Cardiac muscle cell (in vitro differentiated cells and primary cell): ENCODE measurements at places on chromosomes 6 and 20.
A peak's percentile ranks its signal among the peaks of the same experiment; 100 is the strongest.

DNA sequence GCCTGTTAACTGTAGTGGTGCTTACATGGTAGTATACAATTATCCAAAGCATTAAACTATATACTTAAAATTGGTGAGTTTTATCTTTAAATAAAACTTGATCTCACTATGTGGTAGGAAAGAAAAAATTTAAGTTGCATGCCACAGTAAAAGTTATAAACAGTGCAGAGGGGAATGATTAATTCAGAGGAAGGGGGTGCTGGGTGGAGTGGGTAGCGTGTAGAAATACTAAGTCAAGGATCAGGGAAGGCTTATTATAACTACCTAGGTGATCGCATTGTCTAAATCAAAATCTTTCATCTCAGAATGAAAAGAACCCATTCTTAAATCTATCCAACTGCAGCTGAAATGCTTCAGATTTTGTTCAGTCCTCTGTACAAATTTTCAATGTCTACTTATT lies 428.3 kb downstream of the ADGRB3 start:
- H3K4me3 ChIP-seq, result no peak overlapping the region
- no peaks in the 10 kb centered on the region for H3K27me3 ChIP-seq
- no peak for DNase-seq
- no peak overlapping the region for H3K27ac ChIP-seq

DNA sequence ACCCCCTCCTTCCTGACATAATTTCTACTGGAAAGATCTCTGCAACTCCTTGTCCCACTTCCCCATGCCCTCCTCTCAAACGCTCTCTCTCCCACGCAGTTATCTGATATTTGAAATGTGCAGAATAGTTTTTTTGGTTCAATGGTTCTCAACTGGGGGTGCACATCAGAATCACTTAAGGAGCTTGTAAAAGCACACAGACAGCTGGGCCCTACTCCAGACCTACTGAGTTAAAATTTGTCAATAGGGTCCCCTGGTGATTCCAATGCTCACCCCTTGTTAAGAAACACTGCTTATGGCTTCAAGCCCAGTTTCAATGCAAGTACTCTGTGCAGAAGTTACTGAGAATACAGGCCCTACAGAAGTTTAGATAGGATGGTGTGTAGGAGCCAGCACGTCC lies 45.2 kb upstream of the KCNK16 start:
- DNase-seq, result no peak
- H3K4me1 ChIP-seq, result peaks cover 5% of the 10 kb centered on the region
- no peaks in the 10 kb centered on the region for H3K36me3 ChIP-seq
- no peaks in the 10 kb centered on the region for H3K27me3 ChIP-seq
- no peak overlapping the region for H3K4me3 ChIP-seq

DNA sequence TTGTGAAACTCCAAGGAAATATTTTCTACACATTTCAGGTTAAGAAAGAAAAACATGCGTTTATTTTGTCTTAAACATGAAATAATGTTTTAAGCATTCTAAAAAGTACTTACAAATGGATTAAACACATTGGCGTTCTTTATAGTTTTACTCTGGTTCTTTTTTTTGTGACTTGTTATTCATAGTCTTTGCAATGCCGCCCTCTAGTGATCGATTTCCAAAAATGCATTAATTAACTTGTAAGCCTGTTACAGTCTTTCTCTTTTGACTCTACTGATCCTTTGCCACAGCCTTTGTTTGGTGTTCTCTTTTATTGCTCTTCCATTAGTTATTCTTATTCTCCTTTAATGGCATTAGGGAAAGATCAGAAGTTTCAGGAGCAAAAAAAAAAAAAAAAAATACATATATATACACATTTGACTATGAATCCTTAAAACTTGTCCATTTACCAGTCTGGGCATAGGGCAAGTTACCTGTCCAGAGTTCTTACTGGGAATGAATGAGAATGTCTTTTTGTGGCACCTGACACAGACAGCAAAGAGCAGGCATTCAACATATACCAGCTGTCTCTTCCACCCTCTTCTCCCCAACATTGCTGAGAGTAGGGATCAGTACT lies 59.9 kb downstream of the MACROD2 start:
- no peaks in the 10 kb centered on the region for H3K27me3 ChIP-seq
- DNase-seq, result peak; percentile 76
- H3K36me3 ChIP-seq, result no peaks in the 10 kb centered on the region
- H3K4me1 ChIP-seq, result peaks cover 8% of the 10 kb centered on the region

DNA sequence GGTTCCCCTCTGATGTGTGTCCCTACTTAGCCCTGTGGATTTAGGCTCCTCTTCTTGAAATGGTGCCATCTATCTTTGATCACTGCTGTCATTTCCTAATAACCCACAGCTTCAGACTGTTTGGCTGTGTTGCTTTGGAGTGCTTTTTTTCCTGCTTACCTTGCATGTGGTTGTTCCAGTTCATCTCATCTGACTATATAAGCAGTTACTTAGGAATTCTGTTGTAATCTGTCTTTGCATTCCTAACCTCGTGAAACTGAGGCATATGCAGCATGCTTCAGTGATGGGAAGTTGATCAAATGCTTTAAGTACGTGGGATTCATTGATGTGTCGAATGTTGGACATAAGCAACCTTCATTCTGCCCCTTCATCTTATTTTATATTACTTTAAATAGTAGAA lies 115.8 kb upstream of the FLRT3 start:
- H3K4me3 ChIP-seq, result no peak overlapping the region
- no peaks in the 10 kb centered on the region for H3K36me3 ChIP-seq
- peaks cover 26% of the 10 kb centered on the region for H3K4me1 ChIP-seq
- no peaks in the 10 kb centered on the region for H3K27me3 ChIP-seq

GRCh38 chr20:22453244-22454080 lies 130.9 kb downstream of the FOXA2 start:
- peak; percentile 46 for DNase-seq
- H3K36me3 ChIP-seq, result no peaks in the 10 kb centered on the region
- H3K4me1 ChIP-seq, result no peaks in the 10 kb centered on the region
- H3K27ac ChIP-seq, result no peak overlapping the region

DNA sequence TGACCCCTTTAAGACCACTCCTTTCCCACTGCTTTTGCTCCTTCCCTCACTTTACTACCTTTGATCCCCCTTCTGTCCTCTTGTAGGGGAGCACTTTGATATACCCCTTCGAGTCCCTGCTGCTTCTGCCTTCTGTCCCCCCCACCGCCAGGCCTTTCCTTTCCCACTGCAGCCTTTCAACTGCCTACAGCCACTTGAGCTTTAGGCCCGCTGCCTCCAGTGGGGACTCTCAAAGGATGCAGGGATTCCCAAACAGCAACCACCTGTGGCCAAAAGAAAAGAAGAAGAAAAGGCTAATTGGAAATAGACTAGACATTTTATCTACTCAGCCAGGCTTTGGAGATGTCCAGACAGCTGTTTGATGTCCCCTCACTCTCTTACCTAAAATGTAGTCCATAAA lies 77.0 kb upstream of the DTNBP1 start:
- DNase-seq, result no peak
- peaks cover 16% of the 10 kb centered on the region for H3K4me1 ChIP-seq
- H3K27me3 ChIP-seq, result no peaks in the 10 kb centered on the region
- no peak overlapping the region for H3K27ac ChIP-seq
- H3K4me3 ChIP-seq, result no peak overlapping the region

DNA sequence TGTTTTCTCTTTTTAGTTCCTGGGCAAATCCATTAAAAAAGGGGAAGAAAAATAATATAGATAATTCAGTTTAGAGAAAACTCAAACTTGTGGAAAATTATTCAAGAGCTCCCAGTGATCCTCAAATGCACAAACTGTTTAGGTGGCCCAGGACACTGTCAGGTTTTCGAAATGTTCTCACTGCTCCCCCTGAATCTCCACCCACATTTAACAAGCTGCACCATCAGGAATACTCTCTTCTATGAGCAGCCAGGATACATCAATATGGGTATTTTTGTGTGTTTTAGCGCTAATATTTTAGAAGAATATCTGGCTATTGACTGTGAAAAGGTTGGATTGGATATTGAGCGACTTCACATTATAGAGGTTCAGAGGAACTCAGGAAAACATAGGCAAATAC lies 43.9 kb downstream of the OR2B2 start:
- DNase-seq, result no peak
- H3K36me3 ChIP-seq, result no peaks in the 10 kb centered on the region
- no peak overlapping the region for H3K4me3 ChIP-seq
- no peaks in the 10 kb centered on the region for H3K27me3 ChIP-seq
- H3K4me1 ChIP-seq, result peaks cover 7% of the 10 kb centered on the region

GRCh38 chr20:49403012-49403411 lies 79.5 kb downstream of the KCNB1 start:
- no peak overlapping the region for H3K27ac ChIP-seq
- H3K4me1 ChIP-seq, result no peaks in the 10 kb centered on the region
- no peaks in the 10 kb centered on the region for H3K36me3 ChIP-seq
- DNase-seq, result no peak

- peak; percentile 55 for DNase-seq
- H3K4me3 ChIP-seq, result no peak overlapping the region
- no peaks in the 10 kb centered on the region for H3K4me1 ChIP-seq
- H3K36me3 ChIP-seq, result peaks cover 5% of the 10 kb centered on the region
- H3K27me3 ChIP-seq, result no peaks in the 10 kb centered on the region
Measured at GRCh38 chr6:107235511-107235910, 120.2 kb upstream of the BEND3 start.

- H3K4me3 ChIP-seq, result no peak overlapping the region
- no peak for DNase-seq
- no peaks in the 10 kb centered on the region for H3K36me3 ChIP-seq
- no peaks in the 10 kb centered on the region for H3K27me3 ChIP-seq
Measured at GRCh38 chr20:14853079-14853478, 515.7 kb upstream of the FLRT3 start.

GRCh38 chr20:4681991-4682401 lies 39.7 kb upstream of the PRND start:
- no peaks in the 10 kb centered on the region for H3K27me3 ChIP-seq
- H3K36me3 ChIP-seq, result no peaks in the 10 kb centered on the region
- DNase-seq, result peak; percentile 71
- no peak overlapping the region for H3K4me3 ChIP-seq
- H3K4me1 ChIP-seq, result peaks cover 21% of the 10 kb centered on the region

GRCh38 chr6:70657706-70658105 lies 10.0 kb upstream of the SMAP1 start:
- H3K27ac ChIP-seq, result no peak overlapping the region
- no peak overlapping the region for H3K4me3 ChIP-seq
- no peak for DNase-seq
- no peaks in the 10 kb centered on the region for H3K36me3 ChIP-seq
